ENCODE measurements at places on chromosomes 3 and 15.

DNA sequence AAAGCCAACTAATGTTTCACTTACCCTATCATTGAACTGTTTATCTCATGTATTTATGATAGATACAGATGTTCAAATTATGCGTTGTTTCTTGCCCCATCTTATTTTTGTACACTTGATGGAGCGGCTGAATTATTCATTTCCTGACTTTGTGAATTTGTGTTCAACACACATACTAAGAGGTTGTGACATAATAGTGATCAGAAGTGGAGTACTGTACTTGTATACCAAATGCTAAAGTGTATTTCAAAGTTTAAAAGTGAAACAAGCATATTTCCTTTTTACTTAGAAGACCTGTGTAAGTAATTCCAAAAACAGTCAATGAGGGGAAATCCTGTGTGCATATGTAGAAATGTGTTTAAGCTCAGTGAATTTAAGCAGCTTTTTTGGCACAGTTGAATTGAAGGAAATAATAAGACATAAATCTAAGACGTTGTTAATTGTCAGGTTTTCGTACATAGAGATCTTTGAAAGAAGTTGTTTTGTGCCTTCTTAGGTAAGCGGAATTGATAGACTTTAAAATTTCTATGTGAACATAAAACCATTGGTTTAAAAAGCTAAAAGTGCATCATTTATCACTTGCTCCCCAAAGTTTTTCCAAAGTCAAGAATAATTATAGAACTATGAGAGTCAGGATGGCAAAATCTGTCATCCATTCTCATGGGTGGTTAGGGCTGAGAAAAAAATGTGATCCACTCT, 1.9 kb downstream of the NFKBIZ start:
- no peak for DNase-seq

GRCh38 chr3:106842151-106842550, 535.1 kb upstream of the CCDC54 start:
- no peak for DNase-seq

- DNase-seq, result no peak
Observed at GRCh38 chr3:123724306-123724705, 139.5 kb upstream of the HACD2 start.

- no peak for DNase-seq
Observed at GRCh38 chr15:66621491-66622467, 56.0 kb upstream of the LCTL start.

DNA sequence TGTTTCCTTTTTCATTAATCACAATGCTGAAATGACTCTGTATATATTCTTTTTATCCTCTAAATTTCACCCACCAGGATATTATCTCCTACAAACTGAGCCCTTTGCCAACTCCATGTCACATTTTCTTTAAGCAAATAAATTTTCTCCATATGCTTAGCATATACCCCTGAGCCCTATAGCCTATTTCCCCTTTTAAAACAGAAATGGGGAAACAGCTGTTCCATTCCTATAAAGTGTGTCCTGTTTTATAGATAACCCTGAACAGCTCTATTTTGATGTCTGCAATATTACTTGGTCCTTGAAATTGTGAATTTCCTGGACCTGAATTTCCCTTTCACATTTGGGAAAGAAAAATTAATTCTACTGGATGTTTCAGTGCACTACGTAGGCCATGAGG, 15.6 kb upstream of the FILIP1L start:
- no peak for DNase-seq

DNA sequence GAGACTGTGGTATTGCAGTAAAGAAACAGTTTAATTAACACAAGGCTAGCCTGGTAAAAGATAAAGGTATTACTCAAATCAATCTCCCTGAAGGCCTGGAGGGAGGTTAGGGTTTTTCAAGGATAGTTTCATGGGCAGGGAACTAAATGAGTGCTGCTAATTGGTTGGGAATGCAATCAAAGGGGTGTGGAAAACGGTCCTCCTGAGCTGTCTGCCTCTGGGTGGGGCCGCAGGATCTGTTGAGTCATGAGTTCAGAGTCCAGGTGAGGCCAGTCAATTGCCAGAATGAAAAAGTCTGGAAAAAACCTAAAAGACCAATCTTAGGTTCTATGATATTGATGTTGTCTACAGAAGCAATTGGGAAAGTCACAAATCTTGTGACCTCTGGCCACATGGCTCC, 293.2 kb downstream of the MCTP2 start:
- DNase-seq, result no peak

- DNase-seq, result no peak
Observed at GRCh38 chr3:42134867-42135464, 43.8 kb downstream of the TRAK1 start.

DNA sequence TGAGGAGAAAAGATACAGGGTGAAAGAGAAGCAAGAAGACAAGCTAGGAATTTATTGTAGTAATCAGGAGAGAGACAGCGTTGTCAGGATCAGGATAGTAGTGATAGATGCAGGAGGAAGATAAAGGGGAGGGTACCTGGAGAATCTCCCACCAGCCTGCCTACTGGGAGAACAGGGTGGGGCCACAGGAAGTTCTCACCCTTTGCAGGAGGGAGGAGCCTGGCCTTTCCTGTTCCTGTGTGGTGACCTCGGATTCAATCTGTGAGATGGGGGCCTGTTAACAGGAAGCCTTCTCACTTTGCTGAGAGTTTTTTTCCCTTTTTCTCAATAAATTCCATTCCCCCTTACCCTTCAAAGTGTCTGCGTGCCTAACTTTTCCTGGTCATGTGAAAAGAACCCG, 37.6 kb downstream of the GMPS start:
- no peak for DNase-seq

GRCh38 chr3:42809202-42809601, at the start of gene ACKR2:
Gene ACKR2, plus strand, starts transcription at chr3:42809445. Its CDS starts 55,058 bp downstream, at chr3:42864503.
- no peak for DNase-seq

GRCh38 chr3:123741041-123741511, 143.1 kb downstream of the MYLK start:
- no peak for DNase-seq
